ENCODE measurements at places on chromosomes 2 and 18. TPM values are rescaled to one million over a fixed set of nuclear protein-coding genes. Genes with fewer than 3 reads are reported as not detected.

DNA sequence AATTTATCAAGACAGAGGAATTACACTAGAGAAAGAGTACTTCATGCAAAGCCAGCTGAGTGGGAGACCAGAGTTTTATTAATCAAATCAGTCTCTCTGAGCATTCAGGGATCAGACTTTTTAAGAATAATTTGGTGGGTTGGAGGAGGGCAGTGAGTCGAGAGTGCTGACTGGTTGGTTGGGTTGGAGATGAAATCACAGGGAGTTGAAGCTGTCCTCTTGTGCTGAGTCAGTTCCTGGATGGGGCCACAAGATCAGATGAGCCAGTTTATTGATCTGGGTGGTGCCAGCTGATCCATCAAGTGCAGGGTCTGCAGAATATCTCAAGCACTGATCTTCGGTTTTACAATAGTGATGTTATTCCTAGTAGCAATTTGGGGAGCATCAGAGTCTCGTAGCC, 21.4 kb upstream of the PDCL3 start:
- H3K4me3 ChIP-seq: no peak overlapping the region
- no peak overlapping the region for H3K27ac ChIP-seq
- no peaks in the 10 kb centered on the region for H3K4me1 ChIP-seq

- no peaks in the 10 kb centered on the region for H3K27me3 ChIP-seq
- no peak overlapping the region for H3K4me3 ChIP-seq
- DNase-seq: no peak
- H3K27ac ChIP-seq: no peak overlapping the region
Observed at GRCh38 chr18:76395609-76396008, 99.4 kb downstream of the ZNF516 start.

DNA sequence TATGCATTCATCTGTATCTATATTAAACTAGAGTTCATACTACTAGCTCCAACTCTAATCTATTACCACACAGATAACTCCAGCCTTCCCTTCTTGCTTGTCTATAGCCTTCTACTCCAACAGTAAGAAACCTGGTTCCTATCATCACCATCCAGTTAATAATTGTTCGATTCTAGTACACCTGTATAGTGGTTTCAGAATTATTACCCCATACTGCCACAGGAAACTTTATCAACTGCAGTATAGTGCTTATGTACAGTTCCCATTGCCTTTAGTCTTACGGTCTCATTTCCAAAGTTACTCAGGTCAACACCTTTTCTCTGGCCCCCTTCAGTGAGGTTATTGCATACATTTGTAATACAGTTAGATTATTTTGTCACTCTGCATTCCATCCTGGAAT, 14.5 kb downstream of the METTL8 start:
- no peaks in the 10 kb centered on the region for H3K36me3 ChIP-seq
- no peak for DNase-seq
- no peaks in the 10 kb centered on the region for H3K4me1 ChIP-seq
- H3K4me3 ChIP-seq: no peak overlapping the region
- H3K27me3 ChIP-seq: no peaks in the 10 kb centered on the region

DNA sequence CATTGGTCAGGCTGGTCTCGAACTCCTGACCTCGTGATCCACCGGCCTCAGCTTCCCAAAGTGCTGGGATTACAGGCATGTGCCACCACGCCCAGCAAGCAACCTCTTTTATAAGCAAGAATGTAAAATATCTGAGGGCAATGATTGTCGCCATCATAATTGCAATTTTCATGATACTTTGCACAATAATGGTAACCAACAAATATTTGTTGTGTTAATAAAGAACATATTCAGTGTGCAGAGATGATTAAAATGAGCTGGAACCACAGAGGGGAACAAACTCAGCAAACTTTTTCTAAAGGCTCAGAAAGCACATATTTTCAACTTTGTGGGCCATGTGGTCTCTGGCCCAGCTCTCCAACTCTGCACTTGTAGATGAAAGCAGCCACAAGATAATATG, 115.2 kb upstream of the SIX2 start:
- no peak overlapping the region for H3K4me3 ChIP-seq
- no peaks in the 10 kb centered on the region for H3K27me3 ChIP-seq
- H3K4me1 ChIP-seq: no peaks in the 10 kb centered on the region

GRCh38 chr18:58025733-58026132, 18.3 kb upstream of the NEDD4L start:
- H3K4me1 ChIP-seq: no peaks in the 10 kb centered on the region
- no peaks in the 10 kb centered on the region for H3K36me3 ChIP-seq
- no peak overlapping the region for H3K4me3 ChIP-seq
- no peak overlapping the region for H3K27ac ChIP-seq

DNA sequence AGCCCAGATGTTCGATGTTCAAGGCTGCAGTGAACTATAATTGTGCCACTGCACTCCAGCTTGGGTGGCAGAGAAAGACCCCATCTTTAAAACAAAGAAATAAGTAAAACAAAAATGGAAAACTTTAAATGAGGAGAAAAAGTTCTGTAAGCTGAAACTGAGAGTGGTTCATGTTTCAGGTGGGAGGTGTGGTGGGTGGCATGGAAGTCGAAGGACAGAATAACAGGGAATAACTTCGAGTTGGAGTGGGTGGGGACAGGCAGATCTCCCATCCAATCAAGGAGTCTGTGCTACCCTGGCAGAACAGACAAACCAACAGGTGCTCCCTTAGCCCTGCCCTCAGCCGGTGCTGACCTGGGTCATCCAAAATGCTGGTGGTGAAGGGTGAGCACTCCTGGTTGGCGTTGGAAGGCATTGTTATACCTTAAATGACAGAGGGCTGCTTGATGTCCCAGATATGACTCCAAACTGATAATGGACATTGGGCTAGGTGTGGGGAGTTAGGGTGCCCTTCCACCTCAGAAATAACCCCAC, 328.4 kb downstream of the DYSF start:
- DNase-seq: no peak
- H3K27ac ChIP-seq: no peak overlapping the region
- no peaks in the 10 kb centered on the region for H3K4me1 ChIP-seq
- no peaks in the 10 kb centered on the region for H3K27me3 ChIP-seq

- no peak for DNase-seq
- H3K27me3 ChIP-seq: no peaks in the 10 kb centered on the region
- no peaks in the 10 kb centered on the region for H3K4me1 ChIP-seq
- no peak overlapping the region for H3K27ac ChIP-seq
Observed at GRCh38 chr18:59851784-59852399, 47.9 kb upstream of the PMAIP1 start.

GRCh38 chr2:193580176-193580950, 1385.6 kb upstream of the TMEFF2 start:
- no peak overlapping the region for H3K4me3 ChIP-seq
- no peaks in the 10 kb centered on the region for H3K4me1 ChIP-seq
- no peak for DNase-seq
- no peaks in the 10 kb centered on the region for H3K36me3 ChIP-seq

TLX2 gene
- total RNA-seq: not detected

DNA sequence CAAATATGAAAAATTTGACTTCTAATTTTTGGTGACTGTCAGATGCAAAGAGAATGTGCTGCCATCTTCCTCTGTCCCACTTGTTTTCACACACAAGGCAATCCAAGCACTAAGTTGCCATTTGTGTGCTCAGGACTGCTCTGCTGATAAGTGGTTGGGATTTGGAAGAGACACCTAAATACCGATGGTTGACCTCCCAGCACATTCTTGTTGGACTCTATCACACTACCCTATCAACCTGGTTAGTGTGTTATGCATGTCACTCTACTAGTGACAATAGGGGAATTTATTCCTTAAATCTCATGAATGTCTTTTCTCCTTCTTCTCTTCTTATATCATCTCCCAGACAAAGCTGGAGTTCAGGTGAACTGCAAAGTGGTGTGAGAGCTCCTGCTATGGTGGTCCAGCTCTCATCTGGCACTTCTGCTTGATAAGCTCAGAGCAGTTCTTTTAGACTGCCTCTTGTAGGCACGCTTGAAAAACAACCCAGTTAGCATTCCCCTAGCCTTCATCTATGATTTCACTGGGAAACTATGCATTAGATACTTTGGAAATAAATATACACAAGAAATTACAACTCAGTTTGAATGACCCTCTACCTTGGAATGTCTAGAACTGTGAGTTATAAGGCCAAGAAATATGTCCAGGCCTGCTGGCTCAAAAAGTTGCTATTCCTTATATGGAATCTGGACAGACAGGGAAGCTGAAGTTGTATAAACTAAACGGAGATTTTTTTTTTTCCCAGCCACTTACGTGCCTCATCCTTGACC, 404.8 kb downstream of the MEIS1 start:
- DNase-seq: no peak
- no peaks in the 10 kb centered on the region for H3K36me3 ChIP-seq
- H3K27ac ChIP-seq: no peak overlapping the region

DNA sequence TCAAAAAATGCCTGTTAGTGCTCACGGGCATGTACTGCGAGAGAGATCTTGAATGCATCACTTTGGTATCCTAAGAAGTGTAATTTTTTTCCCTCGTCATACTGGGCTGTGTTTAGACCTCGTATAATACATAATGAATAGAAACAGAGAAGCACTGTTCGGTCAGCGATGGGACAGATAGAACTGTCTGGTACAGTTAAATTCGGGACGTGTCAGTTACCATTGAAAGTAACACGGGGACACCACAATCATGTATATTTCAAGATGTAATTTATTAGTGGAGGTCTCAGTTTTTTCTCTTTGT, 1.8 kb downstream of the PKP4 start:
- H3K27ac ChIP-seq: no peak overlapping the region
- H3K4me1 ChIP-seq: no peaks in the 10 kb centered on the region
- no peak for DNase-seq
- peaks cover 7% of the 10 kb centered on the region for H3K36me3 ChIP-seq
- H3K27me3 ChIP-seq: no peaks in the 10 kb centered on the region
- peak overlapping the region; percentile 71 for H3K4me3 ChIP-seq

PLGLB2 gene
- total RNA-seq: 4.2 TPM

GRCh38 chr2:101961338-101962191, 30.2 kb upstream of the IL1R2 start:
- H3K27me3 ChIP-seq: no peaks in the 10 kb centered on the region
- no peak for DNase-seq
- no peak overlapping the region for H3K4me3 ChIP-seq
- no peak overlapping the region for H3K27ac ChIP-seq
- no peaks in the 10 kb centered on the region for H3K4me1 ChIP-seq
- no peaks in the 10 kb centered on the region for H3K36me3 ChIP-seq

GRCh38 chr2:10083692-10084211, 3.5 kb upstream of the CYS1 start:
- peaks cover 8% of the 10 kb centered on the region for H3K27me3 ChIP-seq
- peaks cover 9% of the 10 kb centered on the region for H3K4me1 ChIP-seq
- no peak overlapping the region for H3K27ac ChIP-seq
- H3K4me3 ChIP-seq: no peak overlapping the region
- no peaks in the 10 kb centered on the region for H3K36me3 ChIP-seq

SH3YL1 gene
- total RNA-seq: 52.2 TPM

DNA sequence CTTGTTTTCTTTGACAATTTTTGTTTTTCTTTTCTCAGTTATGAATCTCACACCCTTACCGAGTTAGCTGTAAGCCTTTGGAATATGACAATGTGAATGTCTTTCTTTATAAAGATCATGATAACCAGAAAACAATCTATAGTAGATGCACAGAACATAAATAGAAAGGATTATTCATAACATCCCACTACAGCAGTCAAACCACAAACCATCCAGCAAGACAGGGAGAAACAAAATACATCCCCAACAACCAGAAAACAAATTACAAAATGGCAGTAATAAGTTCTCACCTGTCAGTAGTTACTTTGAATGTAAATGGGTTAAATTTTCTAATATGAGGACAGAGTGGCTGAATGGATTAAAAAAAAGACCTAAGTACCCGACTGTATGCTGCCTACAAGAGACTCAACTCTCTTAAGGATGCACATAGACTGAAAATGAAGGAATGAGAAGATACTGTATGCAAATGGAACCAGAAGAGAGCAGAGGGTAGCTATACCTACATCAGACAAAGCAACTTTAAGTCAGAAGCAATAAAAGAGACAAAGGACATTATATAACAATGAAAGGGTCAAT, 124.6 kb downstream of the ZNF532 start:
- H3K4me3 ChIP-seq: no peak overlapping the region
- DNase-seq: no peak
- H3K27ac ChIP-seq: no peak overlapping the region
- no peaks in the 10 kb centered on the region for H3K27me3 ChIP-seq
- no peaks in the 10 kb centered on the region for H3K36me3 ChIP-seq

ANKRD29 gene
- 0.17 TPM for total RNA-seq

DNA sequence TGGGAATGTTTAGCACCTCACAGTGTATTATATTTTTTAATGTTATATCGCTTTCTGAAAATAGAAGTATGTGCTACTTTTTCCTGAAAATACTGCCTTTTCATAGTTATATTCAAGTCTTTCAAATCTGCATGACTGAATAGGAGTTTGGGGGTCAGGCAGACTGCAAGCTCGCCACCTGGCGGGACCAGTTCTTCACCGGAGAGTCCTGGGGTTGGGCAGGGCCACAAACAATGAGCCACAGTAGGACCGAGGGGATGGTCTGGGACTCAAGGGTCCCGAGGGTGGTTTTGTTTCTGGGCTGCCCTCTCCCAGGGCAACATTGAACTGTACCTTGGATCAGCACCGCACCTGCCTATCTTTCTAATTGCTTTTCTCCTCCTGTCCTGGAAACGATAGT, 70.6 kb downstream of the VWA3B start:
- H3K4me1 ChIP-seq: no peaks in the 10 kb centered on the region
- no peak overlapping the region for H3K4me3 ChIP-seq
- no peaks in the 10 kb centered on the region for H3K36me3 ChIP-seq
- H3K27ac ChIP-seq: no peak overlapping the region
- DNase-seq: no peak

Measured in naive thymus-derived CD4-positive, alpha-beta T cell (primary cell).